ENCODE measurements at places on chromosomes 5 and 9.

- no peak for DNase-seq
Measured at GRCh38 chr5:124996764-124997077, 250.3 kb upstream of the ZNF608 start.

- no peak for DNase-seq
Measured at GRCh38 chr9:136362450-136362784, 1.1 kb downstream of the DNLZ start.

DNA sequence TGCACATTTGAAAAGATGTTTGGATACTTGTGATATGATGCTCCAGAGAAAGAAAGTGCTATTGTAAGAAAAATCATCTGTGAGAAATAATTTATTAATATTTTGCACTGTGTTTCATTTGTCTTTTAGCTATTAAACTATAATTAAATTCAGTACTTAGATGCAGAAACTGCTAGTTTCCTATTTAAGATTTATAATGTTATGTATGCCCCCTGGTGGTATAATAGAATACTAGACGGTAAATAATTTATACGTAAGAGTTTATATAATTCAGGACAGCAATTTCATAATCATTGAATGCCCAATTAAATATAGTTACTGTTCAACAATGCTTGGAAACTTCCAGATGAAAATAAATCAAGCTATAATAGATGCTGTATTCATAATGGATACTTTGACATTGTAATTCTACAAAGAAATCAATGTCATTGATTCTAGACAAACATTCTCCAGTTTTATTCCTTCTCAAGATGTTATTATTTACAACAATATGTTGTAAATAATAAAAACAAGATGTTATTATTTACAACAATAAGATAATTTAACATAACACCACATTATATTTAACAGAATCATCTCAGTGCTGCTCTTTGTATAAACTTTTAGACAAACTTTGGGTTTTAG lies 101.0 kb downstream of the TMEM232 start:
- DNase-seq: peak; percentile 2

DNA sequence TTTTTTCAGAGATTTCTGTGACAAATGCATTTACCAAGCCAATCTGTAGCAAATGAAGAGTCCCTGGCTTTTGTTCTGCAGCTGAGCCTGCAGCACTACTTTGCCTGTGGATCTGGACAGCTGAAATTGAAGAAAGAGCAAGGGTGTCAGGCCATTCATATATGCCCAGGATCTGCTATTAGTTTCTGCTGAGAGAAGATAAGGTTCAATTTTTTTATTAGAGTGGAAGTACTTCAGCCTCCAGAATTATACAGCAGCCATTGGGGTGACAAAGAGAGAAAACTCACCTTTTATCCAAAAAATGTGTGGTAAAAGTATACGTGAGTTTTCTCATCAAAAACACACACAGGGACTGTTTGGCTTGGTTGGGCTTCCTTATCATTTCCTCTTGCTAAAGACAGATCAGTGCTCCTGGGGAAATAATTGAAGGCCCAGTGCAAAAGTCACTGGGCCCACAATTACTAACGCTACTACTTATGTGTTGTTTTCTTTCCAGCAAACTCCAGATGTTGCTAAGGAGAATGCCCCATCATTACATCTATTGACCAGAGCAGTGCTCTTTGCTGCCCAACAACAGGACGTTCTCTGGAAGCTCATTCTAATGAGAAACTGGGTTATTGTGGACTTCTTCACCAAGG lies 138.6 kb downstream of the CEMIP2 start:
- DNase-seq: no peak

DNA sequence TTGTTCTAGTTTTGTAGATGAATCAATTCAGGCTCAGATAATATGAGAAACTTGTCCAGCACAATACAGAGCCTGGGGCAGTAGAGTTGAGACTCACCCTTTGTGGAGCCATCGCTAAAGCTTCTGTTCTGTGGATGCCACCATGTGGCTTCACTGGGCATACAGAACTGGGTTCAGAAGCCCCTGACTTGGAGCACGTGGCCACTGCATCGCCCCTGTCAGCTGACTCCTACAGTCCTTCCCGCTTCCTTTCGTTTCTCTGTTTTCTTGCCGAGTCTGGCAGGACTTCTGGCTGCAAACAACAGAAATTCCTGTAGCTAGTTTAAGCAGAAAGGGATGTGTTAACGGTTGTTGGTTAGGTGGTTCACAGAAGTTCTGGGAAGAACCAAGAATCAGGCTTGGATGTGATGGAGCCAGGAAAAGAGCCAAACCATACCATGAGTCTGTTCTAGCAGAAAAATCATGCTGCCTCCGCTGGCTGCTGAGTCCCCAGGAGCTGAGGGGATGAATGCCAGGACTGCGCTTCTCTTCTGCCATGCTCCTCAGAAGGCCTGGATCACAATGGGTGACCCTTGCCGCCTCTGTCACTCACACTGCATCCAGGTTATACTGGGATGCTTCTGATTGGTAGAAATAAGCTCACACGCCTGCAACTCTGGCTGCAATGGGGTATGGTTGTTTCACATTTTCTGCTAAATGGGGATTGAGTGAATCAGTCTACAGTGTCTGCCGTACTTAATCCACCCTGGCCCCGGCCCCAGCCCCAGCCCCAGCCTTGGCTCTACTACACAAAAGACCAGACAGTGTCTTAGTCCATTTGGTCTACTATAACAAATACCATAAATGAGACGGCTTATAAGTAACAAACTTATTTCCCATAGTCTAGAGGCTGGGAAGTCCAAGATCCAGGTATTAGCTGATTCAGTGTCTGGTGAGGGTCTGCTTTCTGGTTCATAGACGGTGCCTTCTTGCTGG lies 262.5 kb downstream of the GOLPH3 start:
- DNase-seq: no peak

DNA sequence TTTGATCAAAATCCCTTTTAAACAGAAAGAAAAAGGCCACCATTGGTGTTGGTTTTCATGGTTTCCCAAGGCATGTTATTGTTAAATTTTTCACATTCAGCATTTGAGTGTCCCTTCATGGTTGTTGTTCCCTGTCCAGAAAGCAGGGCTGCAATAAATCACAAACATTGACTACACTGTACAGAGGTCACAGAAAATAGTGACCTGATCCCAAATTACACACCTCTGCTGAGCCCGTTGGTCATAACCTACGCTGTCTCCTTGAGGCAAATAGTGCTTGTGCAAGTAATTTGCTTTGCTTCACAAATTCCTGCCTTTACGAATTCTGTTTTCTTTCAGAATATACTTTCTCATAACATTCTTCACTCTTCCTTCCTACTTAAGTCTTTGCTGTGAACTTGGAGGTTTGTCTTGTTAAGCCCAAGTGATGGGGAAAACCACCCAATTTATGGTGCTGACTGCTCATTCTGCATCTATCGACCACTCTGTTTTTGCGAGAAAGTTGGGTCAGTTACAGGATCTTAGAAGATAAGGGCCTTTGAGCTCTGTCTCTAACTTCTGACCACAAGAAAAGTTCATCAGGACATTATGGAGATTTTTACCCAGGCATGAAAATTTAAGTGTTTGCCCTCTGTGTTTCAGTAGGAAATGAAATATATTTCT lies 16.0 kb downstream of the PIK3R1 start:
- no peak for DNase-seq

DNA sequence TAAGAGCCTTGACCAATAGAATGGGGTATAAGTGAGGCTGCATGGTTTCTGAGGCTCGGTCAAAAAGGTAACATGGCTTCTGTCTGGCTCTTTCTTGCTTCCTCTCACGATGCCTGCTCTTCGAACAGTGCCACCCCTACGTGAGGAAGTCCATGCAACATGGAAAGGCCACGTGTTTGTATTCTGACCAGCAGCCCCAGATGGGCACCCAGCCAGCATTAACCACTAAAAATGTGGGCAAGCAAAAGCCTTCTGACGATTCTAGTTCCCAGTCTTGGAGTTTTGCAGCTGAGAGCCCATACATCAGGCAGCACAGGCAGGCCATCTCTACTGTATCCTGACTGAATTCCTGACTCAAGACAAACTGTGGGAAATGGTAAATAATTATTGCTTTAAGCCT lies 24.2 kb upstream of the NREP start:
- DNase-seq: no peak

GRCh38 chr5:167290478-167290877 lies 1001.0 kb upstream of the WWC1 start:
- DNase-seq: no peak

- no peak for DNase-seq
Measured at GRCh38 chr5:39299962-39300361, 64.3 kb downstream of the C9 start.

GRCh38 chr5:14229181-14229580 lies 86.0 kb downstream of the TRIO start:
- no peak for DNase-seq

DNA sequence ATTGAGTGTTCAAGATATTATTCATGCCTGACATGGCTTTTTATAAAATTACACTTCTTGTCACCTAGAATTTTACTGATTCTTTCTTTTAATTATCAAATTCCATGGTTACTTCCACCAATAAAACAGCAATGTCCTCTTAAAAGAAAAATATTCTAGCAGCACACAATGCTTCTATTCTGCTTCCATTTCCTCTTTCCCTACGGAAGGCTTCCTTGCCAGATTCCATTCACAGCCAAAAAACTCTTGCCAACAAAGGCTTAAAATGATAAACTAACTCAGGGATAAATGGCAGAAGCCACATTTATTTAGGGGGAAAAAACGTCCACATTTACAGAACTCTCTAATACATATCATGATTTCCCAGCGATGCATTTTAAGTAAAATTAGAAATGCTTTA lies 111.6 kb downstream of the CTNND2 start:
- no peak for DNase-seq

- no peak for DNase-seq
Measured at GRCh38 chr9:120556775-120557174, 23.2 kb downstream of the CDK5RAP2 start.

DNA sequence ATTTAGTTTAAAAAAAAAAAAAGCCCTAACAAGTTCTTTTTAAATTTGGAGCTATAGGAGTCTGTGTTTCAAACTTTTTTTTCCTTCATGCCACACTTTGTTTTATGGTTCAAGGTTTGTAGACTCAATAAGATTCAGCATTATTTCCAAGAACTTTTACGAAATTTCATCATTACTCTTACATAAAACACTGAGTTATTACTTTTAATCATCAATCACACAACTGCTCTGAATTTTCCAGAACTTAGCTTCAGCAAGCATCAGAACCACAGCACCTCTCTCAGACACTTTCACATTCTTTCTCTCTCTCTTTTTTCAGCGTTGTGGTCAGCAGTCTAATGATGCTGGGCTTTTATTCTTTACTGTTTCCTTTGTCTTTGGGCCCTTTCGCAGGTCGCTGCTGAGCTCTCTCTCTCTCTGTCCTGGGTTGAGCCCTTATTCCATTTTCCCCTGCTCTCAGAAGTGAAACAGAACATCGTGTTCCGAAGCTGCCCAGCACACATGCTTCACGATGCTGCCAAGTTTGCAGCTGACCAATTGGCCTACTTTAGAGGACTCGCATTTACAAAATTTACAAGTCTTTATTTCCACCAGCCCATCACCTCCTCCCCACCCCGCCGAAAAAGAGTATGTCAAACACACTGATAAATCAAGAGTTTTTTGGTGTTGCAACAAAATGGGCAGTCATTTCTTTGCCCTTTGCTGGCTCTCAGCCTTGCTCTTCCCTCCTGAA lies 44.6 kb upstream of the PIK3R1 start:
- no peak for DNase-seq

- DNase-seq: no peak
Measured at GRCh38 chr5:116789522-116789921, 214.9 kb upstream of the SEMA6A start.

DNA sequence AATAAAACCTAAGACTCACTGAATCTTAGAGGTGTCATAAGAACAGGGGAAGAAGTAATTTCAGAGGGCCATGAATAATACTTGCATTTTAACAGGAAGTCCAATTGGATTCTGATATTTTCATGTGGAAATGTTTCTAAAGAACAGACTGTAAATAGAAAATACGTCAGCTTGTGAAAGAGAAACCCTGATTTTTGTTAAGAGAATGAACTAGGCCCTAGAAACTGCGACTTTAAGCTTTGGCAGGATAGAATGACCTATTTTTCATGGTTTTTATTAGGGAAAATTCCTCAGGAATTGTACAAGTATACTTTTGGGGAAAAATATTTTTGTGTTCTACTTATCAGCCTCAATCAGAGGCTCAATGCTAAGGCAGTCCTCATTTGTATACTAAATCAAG lies 215.5 kb upstream of the ACTBL2 start:
- no peak for DNase-seq

DNA sequence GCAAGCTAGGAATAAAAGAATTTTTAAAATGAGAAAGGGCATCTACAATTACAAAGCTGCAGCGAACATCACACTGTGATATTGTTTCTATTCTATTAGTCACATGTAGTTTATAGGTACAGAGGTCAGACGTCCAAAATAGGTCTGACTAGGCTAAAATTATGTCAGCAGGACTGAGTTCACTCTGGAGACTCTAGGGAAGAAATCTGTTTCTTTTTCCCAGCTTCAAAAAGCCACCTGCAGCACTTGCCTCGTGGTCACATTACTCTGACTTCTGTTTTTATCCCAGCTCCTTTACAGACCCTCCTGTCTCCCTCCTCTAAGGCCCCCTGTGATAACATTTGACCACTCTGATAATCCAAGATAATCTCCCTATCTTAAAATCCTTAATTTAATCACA lies 5.1 kb upstream of the CKS2 start:
- no peak for DNase-seq

- DNase-seq: no peak
Measured at GRCh38 chr5:96387616-96388015, 45.4 kb downstream of the PCSK1 start.

DNA sequence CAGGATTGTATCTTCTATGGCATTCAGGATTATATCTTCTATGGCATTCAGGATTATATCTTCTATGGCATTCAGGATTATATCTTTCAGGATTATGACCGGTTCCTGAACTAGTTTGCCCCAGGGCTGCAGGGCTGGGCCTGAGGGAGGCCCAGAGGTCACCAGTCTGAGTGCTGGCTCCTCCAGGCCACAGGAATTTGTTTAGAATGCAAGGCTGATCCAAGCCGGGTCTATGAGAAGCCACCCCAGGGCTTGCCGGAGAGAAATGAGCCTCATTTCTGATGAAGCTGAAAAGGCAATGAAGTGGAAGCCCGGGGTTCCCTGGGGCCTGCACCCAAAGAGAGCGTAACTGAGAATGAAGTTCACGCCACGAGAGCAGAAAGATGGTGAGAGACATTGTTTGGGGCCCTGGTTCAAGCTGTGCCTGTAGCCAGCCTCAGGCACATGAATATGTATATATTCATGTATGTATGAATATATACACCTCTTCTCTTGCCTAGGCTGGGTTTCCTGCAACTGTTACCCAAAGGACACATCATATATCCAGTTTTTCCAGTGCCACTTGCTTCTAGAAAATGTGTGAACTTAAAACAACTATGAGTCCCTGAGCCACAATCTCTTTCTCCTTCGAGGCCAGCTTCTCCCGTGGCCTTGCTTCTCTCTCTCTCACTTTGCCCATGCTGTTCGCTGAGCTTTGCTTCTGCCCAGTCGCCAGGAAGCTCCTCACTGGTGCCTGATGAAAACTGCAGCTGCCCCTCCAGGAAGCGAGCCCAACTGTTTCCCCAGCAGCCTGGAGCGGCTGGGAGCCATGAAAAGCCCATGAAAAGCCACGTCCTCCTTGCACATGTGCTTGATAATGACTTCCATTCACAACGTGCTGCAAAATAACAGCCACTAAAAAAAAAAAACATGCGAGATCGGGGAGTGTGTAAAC lies 62.3 kb downstream of the GTF3C4 start:
- DNase-seq: no peak

GRCh38 chr9:134318941-134319305 lies 7.3 kb upstream of the RXRA start:
- DNase-seq: no peak

All from germinal center (tissue), 1 donor.